C1 segment of cervical spinal cord (tissue), 14 donors: ENCODE measurements at places on chromosomes 6 and 20.

DNA sequence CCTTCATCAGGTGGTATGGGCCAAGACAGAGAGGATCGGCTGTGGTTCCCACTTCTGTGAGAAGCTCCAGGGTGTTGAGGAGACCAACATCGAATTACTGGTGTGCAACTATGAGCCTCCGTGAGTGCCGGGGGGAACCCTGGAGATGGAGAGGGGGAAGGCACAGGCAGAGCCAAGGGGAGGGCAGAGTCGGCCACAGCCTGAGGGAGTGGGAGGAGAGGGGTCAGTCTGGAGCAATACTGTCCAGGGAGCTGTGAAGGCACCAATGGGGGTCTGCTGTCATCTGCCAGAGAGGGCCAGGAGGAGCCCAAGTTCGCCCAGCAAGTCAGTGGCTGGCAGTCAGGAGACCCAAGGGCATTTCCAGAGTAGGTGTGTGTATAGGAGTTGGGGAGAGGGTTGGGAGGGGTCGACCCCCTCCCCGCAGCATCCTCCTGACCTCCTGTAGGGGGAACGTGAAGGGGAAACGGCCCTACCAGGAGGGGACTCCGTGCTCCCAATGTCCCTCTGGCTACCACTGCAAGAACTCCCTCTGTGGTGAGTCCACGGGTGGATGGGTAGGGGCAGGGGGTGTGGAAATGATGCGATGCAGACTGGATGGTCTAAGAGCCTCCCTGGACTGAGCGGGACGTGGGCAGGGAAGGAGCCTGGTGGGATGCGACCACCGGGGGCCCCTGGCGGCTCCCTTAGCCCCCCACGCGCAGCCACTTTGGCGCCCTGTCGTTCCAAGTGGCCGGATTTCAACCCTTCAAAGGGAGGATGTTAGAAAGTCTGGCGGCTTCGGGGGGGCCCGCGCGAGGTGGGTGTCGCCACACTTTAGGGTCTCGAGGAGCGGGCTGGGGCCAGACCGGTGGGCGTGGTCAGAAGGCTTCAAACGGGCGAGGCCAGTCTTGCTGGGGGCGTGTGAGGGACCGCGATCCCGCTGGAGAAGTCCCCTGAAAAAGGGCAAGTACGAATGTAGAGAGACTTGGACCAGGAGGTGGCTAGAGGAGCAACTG, 7.2 kb downstream of the PI16 start:
- no peak for DNase-seq

GRCh38 chr20:44536175-44536574, 14.3 kb upstream of the SERINC3 start:
- DNase-seq: no peak

DNA sequence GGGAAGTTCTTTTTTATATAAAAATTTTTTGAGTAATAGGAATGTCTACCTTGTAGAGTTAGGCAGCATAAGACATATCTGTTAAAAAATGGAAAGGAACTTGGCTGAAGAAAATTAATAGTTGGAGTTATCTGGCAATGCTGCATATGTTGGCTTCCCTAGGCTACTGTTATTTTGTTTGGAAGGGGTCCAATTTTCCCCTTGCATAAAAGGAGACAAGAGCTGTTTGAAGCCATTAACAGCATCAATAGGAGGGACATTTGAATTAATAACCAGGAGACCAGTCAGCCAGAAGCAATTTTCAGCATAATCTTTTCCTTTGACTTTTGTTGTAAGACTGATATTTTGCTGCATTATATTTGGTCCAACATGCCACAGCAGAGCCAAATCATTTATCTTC, 80.9 kb upstream of the TAB2 start:
- DNase-seq: no peak

DNA sequence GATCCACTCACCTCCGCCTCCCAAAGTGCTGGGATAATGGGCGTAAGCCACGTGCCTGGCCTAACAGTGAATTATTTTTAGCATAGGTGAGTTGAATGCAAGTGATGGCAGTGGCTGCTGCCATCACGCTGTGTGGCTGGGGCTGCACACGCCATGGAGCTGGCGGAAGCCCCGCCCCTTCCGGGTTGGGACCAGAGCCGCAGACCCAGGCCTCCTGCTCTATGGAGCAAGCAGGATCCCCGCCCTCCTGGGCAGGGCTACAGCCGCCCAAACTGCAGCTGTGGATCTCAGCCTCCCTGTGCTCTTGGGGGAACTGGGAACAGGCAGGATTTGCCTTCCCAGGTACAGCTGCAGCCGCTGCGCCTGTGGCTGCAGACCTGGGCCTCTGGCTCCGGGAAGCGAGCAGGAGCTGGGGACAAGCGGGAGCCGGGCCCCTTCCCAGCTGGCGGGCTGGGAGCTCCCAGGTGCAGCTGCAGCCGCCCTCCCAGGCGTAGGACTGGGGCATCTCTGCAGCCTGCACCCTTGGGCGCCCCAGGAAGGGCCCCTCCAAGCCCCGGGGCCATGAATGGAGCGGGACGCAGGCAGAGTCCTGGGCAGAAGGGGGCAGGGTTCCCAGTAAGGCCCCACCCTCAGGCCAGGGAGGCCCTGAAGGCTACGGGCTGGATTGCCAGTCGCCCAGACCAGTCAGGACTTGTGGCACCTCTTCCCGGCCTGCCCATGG, 30.9 kb upstream of the SLA2 start:
- no peak for DNase-seq

- DNase-seq: no peak
Observed at GRCh38 chr6:30615958-30616810, 859 bp downstream of the PPP1R10 start.

- DNase-seq: no peak
Observed at GRCh38 chr6:56572788-56573471, 69.8 kb downstream of the DST start.

- no peak for DNase-seq
Observed at GRCh38 chr20:64045346-64046011, 4.0 kb downstream of the SOX18 start.

DNA sequence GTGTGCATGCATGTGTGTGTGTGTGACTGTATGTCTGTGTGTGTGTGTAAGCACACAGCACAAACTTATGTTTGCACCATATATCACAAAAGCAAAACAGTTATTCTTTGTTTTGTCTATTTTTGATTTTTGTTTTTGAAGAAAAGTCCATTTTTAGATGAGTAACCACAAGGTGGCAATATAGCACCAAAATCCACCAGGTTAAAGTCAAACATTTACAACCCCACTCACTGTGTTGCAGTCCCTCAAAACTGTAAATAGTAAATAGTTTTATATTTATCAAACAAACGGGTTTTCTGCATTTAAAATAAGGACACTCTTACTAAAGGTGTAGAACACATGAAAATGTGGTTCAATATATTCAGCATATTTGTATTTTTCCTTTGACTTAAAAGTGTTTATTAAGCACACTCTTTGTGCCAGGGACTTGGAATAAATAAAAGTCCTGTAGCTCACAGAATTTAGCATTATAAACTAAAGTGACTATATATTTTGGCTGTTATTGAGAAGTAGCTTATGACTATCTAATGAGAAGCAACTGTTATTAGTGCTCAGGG, 118.5 kb downstream of the GFRAL start:
- no peak for DNase-seq

GRCh38 chr20:33992145-33992922, 1.4 kb upstream of the RALY start:
- DNase-seq: no peak

DNA sequence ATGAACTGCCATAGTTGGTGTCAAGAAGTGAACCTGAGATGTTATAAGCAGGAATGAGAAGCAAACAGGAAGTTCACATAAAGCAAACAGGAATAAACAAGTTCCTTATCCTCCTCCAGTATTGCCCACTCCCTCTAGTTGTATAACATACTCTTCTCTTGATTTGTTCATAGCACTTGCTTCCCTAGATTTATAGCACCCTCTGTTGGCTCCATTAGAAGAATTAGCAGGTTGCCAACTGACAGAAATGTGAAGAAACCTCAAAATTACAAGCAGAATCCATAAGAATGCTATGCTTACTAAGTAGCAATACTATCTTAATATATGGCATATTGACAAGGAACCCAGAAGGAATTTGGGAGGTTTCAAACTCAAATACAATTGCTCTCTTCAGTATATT, 195.4 kb downstream of the TBX18 start:
- DNase-seq: no peak

GRCh38 chr6:116461331-116461931, at the start of gene CALHM6:
TSS of gene CALHM6 (plus strand) at chr6:116461375. CDS start at chr6:116461930, 555 bp downstream.
- DNase-seq: no peak

DNA sequence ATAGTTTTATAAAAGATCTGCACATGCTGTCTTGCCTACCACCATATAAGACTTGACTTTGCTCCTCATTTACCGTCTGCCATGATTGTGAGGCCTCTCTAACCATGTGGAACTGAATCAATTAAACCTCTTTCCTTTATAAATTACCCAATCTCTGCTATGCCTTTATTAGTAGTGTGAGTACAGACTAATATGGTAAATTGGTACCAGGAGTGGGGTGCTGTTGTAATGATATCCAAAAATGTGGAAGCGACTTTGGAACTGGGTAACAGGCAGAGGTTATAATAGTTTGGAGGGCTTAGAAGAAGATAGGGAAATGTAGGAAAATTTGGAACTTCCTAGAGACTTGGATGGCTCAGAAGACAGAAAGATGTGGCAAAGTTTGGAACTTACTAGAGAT, 64.2 kb upstream of the TFAP2D start:
- DNase-seq: no peak

- DNase-seq: no peak
Observed at GRCh38 chr20:6623989-6624388, 143.5 kb upstream of the BMP2 start.

DNA sequence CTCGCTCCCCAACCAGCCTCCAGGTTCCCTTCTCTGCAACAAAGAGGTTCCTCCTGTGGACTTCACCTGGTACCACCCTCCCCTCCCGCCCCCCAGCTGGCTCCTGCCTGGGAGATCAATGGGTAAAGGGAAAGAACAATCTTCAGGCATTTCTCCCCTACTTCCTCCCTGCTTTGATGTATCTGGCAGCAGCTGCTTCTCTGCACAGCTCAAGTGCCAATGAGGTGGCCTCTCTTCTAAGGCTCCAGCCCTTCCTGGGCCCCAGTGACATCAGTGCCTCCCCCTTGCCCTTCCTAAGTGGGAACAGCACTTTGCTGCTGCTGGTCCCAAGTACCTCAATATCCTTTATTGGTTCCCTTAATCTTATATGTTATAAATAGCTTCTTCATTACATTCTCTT, 23.5 kb downstream of the MOCS1 start:
- no peak for DNase-seq
